ENCODE measurements at places on chromosomes 1 and 21. TPM values are rescaled to one million over a fixed set of nuclear protein-coding genes. Genes with fewer than 3 reads are reported as not detected.

Gene ADGRL4
- total RNA-seq: not detected

DNA sequence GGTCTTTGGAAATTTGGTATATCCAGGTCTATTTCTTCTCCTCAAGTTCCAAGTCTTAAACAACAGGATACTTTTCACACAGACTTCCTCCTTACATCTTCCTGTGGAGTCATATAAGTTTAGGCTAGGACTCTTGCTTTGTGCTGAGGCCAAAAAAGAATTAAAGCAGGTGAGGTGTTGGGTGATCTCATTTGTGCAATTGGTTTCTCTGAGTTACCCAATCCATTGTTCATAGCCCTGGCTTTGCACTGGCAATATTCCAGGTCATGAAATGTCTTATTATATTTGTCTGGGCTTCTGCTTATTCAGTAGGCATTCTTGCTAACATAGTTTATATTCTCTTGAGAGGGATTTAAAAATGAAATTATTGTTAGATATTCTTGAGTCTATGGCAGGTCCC lies 14.1 kb upstream of the KIAA0040 start:
- no peaks in the 10 kb centered on the region for H3K27me3 ChIP-seq
- H3K27ac ChIP-seq: no peak overlapping the region
- no peaks in the 10 kb centered on the region for H3K36me3 ChIP-seq
- no peak for DNase-seq
- no peak overlapping the region for H3K4me3 ChIP-seq

Gene SUSD4
- total RNA-seq: 11.6 TPM

DNA sequence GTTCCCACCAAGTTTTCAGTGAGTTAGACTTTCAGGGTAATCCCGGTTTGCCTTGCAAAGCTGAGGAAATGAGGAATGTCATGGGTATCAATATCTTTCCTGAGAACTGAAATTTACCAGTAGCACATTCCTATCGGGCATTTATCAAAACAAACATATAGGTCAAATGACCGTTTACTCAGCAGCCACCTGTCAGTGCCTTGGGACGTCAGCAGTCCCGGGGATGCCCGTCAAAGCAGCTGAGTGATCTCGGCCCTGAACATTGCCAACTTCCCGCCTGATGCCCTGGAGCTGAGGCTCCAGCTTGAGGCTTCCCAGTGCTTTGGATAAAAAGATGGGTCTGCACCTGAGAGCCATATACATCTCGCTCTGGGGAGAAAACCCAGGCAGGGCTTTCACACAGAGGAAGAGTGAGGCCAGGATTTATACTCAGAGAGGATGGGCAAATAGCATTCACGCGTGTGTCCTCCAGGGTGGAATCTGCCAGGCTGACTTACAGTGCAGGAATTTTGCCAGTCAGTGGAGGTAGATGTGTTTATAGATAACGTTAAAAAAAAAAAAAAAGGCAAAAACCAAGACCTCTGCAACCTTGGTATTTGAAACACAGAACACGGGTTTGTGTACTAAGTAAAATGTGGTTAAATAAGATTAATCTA lies 435.7 kb upstream of the VAMP3 start:
- no peaks in the 10 kb centered on the region for H3K4me1 ChIP-seq
- DNase-seq: no peak
- no peak overlapping the region for H3K27ac ChIP-seq
- H3K36me3 ChIP-seq: no peaks in the 10 kb centered on the region

Gene LCE6A
- total RNA-seq: not detected

DNA sequence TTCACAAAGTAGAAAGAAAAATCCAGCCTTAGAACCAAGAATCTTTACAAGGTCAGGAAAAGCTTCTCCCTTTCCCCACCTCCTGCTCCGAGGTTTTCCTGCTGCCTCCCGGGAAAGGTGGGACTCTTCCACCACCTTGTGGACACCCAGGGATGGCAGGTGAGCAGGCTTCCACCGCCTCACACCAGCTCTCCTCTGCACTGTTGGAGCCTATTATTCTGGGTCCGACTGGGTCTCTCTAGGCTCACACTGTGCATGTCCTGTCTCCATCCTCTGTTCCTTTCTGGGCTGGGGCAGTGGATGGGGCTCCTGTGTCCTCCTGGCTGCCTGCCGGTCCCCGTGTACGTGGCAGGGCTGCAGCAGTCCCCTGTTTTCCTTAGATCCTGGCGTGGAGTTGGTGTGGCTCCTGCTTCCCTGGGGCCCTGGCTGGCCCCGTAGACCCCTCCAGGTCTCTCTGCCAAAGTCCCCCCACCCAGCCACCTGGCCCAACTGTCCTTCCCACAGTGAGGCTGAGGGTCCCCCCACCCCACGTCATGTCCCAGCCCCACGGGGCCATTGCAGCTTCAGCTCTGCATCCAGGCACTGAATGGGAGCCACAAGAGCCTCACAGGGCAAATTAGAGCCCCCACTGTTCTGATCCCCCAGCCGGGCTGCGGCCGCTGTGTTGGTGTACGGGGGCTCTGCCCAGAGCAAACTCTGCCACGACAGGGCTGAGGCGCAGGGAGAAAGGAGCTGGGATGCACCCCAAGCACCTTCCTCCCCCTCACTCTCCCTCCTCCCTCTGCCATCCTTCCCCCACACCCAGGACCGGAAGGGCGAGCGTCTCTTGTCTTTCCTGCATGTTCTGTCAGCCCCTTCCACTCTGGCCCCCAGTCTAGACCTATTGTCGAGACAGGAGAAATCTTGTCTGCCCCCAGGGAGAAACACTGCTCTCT lies 3.3 kb upstream of the SLC45A1 start:
- no peak overlapping the region for H3K27ac ChIP-seq
- H3K4me1 ChIP-seq: peaks cover 22% of the 10 kb centered on the region
- peak; percentile 43 for DNase-seq
- peaks cover 4% of the 10 kb centered on the region for H3K27me3 ChIP-seq

- H3K36me3 ChIP-seq: no peaks in the 10 kb centered on the region
- peaks cover 4% of the 10 kb centered on the region for H3K4me1 ChIP-seq
- H3K27ac ChIP-seq: no peak overlapping the region
- H3K27me3 ChIP-seq: peaks cover 5% of the 10 kb centered on the region
Observed at GRCh38 chr1:210254298-210254697, 21.7 kb downstream of the SERTAD4 start.

DNA sequence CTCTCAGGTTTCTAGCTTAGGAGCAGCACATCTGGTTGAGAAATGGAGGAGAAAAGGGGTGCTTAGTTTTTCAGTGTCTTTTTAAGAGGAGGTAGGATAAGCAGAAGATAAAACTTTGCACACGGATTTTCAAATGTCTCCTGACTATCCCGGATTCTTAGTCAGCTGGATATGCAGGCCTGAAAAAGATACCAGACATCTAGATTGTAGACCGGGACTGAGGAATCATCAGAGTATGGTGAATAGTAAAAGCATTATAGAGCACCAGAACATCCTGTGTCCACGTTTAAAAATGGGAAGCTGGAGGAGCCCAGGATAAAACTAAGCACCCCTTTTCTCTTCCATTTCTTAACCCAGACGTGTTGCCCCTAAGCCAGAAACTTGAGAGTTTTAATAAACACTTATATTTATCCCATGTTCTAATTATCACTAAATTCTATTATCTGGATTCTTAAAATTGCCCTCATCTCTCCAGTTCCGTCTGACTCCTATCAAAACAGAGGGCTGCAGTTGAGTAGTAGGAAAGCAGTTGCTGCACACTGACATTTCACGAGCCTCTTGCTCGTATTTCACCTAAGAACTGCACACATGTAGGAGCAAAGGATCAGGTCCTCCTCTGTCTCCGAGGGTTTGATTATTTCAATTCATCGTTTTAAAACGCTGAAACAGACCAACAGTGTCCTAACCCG lies 609 bp downstream of the PIGK start:
- no peak for DNase-seq
- H3K36me3 ChIP-seq: no peaks in the 10 kb centered on the region
- peaks cover 20% of the 10 kb centered on the region for H3K4me1 ChIP-seq
- H3K27me3 ChIP-seq: no peaks in the 10 kb centered on the region
- H3K27ac ChIP-seq: peak overlapping the region; percentile 77

DNA sequence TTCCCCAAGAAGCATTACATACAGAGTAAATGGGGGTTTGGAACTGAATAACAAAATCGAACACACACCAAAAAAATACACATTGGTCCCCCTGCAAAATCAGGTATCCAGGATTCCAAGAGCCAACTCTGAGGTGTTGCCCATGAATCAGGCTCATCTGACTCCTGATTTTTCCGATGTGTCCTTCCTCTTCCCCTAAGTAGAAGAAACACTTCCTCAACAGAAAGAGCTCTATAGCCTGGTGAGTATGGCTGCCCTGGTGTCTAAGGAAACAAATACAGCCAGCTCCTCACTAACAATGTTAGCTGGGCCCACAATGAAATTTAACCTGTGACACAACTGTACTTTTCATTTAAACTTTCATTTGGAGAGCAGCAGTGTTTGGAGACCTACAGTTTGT lies 33.6 kb downstream of the ERI3 start:
- H3K4me1 ChIP-seq: no peaks in the 10 kb centered on the region
- DNase-seq: no peak
- H3K36me3 ChIP-seq: peaks cover 10% of the 10 kb centered on the region
- H3K27ac ChIP-seq: no peak overlapping the region
- H3K4me3 ChIP-seq: no peak overlapping the region

DNA sequence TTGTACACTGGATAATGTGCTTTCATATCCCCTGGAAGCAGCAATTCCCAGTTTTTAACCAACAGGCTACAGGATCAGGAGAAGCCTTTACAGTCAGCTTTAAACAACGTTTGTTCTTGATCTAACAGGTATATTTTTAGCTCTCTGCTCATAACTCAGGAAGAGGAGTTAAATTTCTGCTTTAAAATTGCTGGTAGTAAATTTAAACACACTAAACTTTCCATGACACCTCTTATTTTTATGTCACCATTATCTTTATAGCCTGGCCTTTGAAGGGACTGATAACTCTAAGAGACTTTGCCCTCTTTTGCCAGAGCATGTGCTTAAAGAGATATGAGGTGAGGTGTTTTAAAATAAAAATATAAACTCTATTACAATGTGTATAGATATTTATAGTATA lies 119.6 kb upstream of the BRINP3 start:
- DNase-seq: no peak
- no peaks in the 10 kb centered on the region for H3K27me3 ChIP-seq
- H3K36me3 ChIP-seq: no peaks in the 10 kb centered on the region
- no peaks in the 10 kb centered on the region for H3K4me1 ChIP-seq
- no peak overlapping the region for H3K4me3 ChIP-seq
- no peak overlapping the region for H3K27ac ChIP-seq

DNA sequence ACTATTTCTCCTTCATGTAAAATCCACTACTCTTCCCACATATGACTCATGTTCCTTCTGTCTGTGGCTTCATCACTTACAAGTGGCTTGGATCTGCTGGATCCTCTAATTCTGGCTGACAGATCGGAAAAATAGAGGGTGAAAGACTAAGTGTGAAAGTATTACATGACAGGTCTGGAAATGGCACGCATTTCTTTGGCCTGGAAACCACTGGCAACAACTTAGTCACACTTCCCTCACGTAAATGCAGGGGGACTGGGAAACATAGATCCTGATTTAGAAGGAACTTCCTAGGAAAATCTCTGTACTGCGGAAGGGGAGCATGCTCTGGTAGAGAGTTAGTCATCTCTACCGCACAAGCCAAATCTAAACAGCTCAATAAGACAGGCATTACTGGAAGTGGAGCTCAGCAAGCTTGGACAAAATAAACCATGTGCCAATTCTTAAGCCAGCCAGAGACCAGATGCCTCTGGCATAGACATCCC lies 305.4 kb upstream of the PTBP2 start:
- no peak overlapping the region for H3K4me3 ChIP-seq
- DNase-seq: no peak
- no peaks in the 10 kb centered on the region for H3K36me3 ChIP-seq

Gene SLC22A15
- 0.84 TPM for total RNA-seq

- H3K36me3 ChIP-seq: no peaks in the 10 kb centered on the region
- H3K4me3 ChIP-seq: no peak overlapping the region
- H3K4me1 ChIP-seq: no peaks in the 10 kb centered on the region
- H3K27ac ChIP-seq: no peak overlapping the region
- no peaks in the 10 kb centered on the region for H3K27me3 ChIP-seq
- DNase-seq: no peak
Observed at GRCh38 chr1:184513966-184514365, 127.1 kb downstream of the C1orf21 start.

- H3K27ac ChIP-seq: no peak overlapping the region
- DNase-seq: no peak
- H3K4me1 ChIP-seq: peaks cover 7% of the 10 kb centered on the region
- no peaks in the 10 kb centered on the region for H3K27me3 ChIP-seq
- no peaks in the 10 kb centered on the region for H3K36me3 ChIP-seq
Observed at GRCh38 chr1:2448098-2448445, 28.0 kb upstream of the PLCH2 start.

DNA sequence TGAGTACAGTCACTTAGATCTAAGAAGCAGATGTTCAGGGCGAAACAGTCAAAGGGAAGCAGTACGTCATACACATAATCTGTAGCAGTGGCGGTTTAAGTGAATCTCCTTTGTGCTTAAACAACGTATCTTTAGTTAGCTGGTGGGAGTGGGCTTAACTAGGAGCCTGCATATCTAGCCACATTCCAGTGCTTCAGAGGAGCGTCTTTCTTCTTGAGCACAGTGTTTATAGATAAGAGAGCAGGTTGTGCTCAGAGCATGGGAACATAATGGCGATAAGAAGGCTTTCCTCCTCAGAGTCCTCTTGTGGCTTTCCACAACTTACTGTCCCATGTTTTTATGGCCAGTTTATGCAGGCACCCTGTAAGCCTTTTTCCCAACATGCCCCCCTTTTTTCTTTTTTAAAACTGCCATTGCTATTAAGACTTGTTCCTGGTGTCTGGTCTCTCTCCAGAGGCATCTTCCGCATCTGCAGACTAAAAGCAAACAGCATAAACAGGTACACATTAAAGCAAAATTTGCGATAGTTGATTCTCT lies 3.2 kb downstream of the DAP3 start:
- H3K27me3 ChIP-seq: no peaks in the 10 kb centered on the region
- H3K36me3 ChIP-seq: peaks cover 11% of the 10 kb centered on the region
- peaks cover 6% of the 10 kb centered on the region for H3K4me1 ChIP-seq
- no peak overlapping the region for H3K4me3 ChIP-seq
- H3K27ac ChIP-seq: no peak overlapping the region
- no peak for DNase-seq

Gene TCHH
- total RNA-seq: not detected

- H3K27me3 ChIP-seq: no peaks in the 10 kb centered on the region
- no peaks in the 10 kb centered on the region for H3K36me3 ChIP-seq
- no peak overlapping the region for H3K4me3 ChIP-seq
- no peaks in the 10 kb centered on the region for H3K4me1 ChIP-seq
- no peak overlapping the region for H3K27ac ChIP-seq
- no peak for DNase-seq
Observed at GRCh38 chr21:39373634-39374033, 24.7 kb upstream of the HMGN1 start.

GRCh38 chr1:3917761-3918160 lies 17.7 kb upstream of the C1orf174 start:
- H3K27ac ChIP-seq: no peak overlapping the region
- no peaks in the 10 kb centered on the region for H3K36me3 ChIP-seq
- peaks cover 2% of the 10 kb centered on the region for H3K27me3 ChIP-seq

Gene GUCA2B
- not detected for total RNA-seq

DNA sequence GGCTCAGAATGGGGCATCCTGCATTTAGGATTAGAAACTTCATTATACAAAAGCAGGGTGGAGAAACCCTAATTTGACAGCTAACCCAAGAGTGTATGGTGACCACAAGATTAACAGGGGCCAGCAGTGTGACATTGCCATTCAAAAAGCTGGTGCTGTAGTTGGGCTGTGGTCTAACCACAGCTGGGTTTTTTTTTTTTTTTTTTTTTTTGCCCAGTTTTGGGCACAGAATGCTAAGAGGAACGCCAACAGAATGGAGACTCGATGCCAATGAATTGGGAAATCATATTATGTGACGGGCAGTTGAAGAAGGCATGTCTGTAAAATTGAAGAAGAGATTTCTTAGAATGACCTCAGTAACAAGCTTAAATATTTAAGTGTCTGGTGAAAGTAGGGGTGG lies 58.4 kb downstream of the NFIA start:
- H3K4me3 ChIP-seq: no peak overlapping the region
- H3K4me1 ChIP-seq: no peaks in the 10 kb centered on the region
- no peak overlapping the region for H3K27ac ChIP-seq
- H3K27me3 ChIP-seq: no peaks in the 10 kb centered on the region

Gene RGS5
- 3.8 TPM for total RNA-seq

All from T-cell (primary cell).